Endothelial cell (in vitro differentiated cells): ENCODE measurements at places on chromosomes 2 and 18.

- DNase-seq: peak; percentile 80
- H3K27ac ChIP-seq: peak overlapping the region; percentile 99
- H3K27me3 ChIP-seq: peaks cover 2% of the 10 kb centered on the region
Measured at GRCh38 chr18:25298853-25299274, 53.1 kb downstream of the ZNF521 start.

GRCh38 chr18:74625157-74625556 lies 27.5 kb downstream of the ZNF407 start:
- no peaks in the 10 kb centered on the region for H3K4me1 ChIP-seq
- no peaks in the 10 kb centered on the region for H3K27me3 ChIP-seq
- no peaks in the 10 kb centered on the region for H3K36me3 ChIP-seq
- no peak overlapping the region for H3K4me3 ChIP-seq

GRCh38 chr2:134110532-134110931 lies 143.3 kb upstream of the MGAT5 start:
- no peak overlapping the region for H3K27ac ChIP-seq
- no peak for DNase-seq
- H3K27me3 ChIP-seq: peaks cover 1% of the 10 kb centered on the region
- H3K4me3 ChIP-seq: no peak overlapping the region

DNA sequence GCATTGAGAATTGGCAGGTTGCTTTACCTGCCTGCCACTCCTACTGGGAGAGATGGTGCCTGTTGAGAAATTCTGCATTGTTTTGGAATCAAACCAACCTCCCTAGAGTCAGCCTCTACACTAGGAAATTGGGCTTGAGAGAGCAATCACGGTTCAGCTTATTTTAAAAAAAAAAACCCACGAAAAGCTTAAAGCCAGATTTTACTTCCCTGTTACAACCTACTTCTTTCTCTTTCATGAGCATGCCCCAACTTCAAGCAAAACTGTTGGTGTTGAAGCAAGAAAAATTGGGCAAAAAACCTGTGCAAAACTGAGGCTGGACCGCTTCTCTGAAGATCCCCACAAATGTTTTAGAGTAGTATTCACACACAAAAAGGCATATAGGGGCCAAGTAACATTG lies 134.6 kb upstream of the ZEB2 start:
- peaks cover 3% of the 10 kb centered on the region for H3K27me3 ChIP-seq
- no peak for DNase-seq
- H3K4me1 ChIP-seq: peaks cover 2% of the 10 kb centered on the region
- H3K36me3 ChIP-seq: no peaks in the 10 kb centered on the region
- no peak overlapping the region for H3K27ac ChIP-seq

DNA sequence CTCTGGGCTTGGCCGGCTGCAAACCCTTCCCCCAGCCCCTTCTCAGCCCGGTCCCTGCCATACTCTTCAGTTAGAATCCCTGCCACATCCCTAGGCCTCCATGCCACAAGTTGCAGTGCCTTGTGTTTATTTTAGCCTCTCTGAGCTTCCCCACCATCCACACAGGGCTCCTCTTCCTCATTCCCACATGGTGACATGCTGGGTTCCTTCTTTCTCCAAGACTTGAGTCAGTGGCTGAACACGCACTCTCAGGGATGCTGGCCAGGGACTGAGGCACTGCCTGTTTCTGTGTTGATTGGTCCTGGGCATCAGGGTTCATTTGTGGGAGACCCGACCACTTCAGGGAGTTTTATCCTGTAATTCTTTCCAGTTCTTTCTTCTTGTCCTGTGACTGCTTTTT lies 56.3 kb downstream of the KCNS3 start:
- H3K27ac ChIP-seq: peak overlapping the region; percentile 91
- H3K4me1 ChIP-seq: peaks cover 29% of the 10 kb centered on the region
- H3K36me3 ChIP-seq: peaks cover 9% of the 10 kb centered on the region
- peak; percentile 7 for DNase-seq
- no peak overlapping the region for H3K4me3 ChIP-seq

GRCh38 chr18:63138436-63139340 lies 180.9 kb downstream of the BCL2 start:
- H3K4me1 ChIP-seq: peaks cover 57% of the 10 kb centered on the region
- peak overlapping the region; percentile 37 for H3K4me3 ChIP-seq
- peaks cover 12% of the 10 kb centered on the region for H3K27me3 ChIP-seq
- peaks cover 7% of the 10 kb centered on the region for H3K36me3 ChIP-seq
- DNase-seq: peak; percentile 54

DNA sequence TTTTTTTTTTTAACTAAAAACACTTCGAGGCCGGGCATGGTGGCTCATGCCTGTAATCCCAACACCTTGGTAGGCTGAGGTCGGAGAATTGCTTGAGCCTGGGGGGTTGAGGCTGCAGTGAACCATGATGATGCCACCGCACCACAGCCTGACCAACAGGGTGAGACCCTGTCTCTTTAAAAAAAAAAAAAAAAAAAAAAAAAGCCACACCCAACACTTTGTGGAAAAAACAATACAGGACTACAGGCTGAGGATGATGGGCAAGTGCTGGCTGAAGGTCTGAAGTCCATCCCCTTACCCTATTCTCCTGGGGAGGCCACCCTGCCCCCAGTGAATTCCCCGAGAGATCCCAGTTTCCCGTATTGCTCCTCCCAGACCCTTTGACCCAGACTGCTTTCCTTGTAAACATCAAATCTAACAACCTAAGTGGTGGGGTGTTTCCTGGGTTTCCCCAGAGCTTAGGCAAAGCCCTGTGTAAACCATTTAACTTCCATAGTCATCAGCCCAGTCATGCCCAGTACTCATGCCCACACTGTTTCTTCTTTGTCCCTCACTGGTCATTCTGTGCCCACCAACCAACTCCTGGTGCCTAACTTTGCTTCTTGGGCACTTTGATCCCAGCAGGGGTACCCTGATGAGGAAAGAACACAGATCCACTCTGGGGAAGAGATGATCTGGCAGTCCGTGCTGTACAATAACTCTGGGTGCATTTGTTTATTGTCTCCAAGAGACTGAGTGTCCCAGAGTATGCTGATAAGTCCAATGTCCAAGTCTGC lies 5.8 kb upstream of the TMEM37 start:
- H3K27me3 ChIP-seq: peaks cover 8% of the 10 kb centered on the region
- H3K4me3 ChIP-seq: no peak overlapping the region
- H3K36me3 ChIP-seq: peaks cover 6% of the 10 kb centered on the region
- no peak for DNase-seq

DNA sequence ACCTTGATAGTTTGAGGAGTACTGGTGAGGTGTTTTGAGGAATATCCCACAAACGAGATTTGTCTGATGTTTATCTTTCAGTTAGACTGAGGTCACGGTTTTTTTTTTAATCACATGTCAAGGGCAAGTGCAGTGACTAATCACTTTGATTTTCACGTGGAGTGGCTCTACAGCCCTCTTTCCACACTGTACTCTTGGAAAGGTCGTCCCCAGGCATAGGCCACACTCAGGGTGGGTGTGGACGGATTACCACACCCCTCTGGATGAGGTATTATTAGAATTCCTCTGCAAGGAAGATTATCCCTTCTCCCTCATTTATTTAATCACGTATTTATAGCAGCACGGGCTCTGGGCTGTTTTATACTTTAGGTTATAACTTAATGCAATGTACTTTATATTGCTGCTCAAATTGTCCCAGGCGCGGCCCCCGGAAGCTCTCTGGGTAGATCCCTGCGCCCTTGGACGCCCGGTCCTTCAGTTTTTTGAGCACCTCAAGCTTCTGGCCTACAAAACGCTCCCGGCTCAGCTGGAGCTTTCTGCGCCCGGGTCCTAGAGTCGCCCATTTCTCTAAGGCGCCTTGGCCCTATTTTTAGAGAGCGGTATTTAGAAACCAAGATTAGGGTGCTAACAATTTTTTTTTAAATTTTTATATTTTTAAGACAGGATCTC lies 515 bp upstream of the PLEKHB2 start:
- H3K27me3 ChIP-seq: peaks cover 4% of the 10 kb centered on the region
- DNase-seq: no peak
- peak overlapping the region; percentile 86 for H3K27ac ChIP-seq
- peaks cover 23% of the 10 kb centered on the region for H3K4me1 ChIP-seq
- H3K4me3 ChIP-seq: peak overlapping the region; percentile 99

DNA sequence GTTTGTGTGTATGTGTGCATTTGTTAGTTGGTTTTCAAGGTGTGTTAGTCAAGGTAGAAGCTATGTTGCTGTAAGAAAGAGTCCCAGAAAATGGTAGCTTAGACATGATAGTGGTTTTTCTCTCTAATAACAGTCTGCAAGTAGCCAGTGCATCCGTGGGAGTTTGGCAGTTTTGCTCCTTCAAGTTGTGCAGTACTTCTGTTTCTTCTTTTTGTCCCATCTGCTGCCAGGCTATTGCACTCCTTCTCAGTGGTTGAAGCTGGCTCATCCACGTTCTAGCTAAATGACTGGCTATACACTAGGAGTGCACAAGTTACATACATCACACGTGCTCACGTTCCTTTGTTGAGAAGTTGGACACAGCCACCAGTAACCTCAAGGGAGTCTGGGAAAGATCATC lies 134.7 kb downstream of the ASXL3 start:
- no peak overlapping the region for H3K27ac ChIP-seq
- no peaks in the 10 kb centered on the region for H3K36me3 ChIP-seq
- DNase-seq: no peak
- no peaks in the 10 kb centered on the region for H3K27me3 ChIP-seq
- no peak overlapping the region for H3K4me3 ChIP-seq
- H3K4me1 ChIP-seq: peaks cover 2% of the 10 kb centered on the region

GRCh38 chr18:13735681-13736080 lies 9.2 kb downstream of the RNMT start:
- H3K4me1 ChIP-seq: no peaks in the 10 kb centered on the region
- peaks cover 17% of the 10 kb centered on the region for H3K36me3 ChIP-seq
- DNase-seq: no peak
- no peak overlapping the region for H3K4me3 ChIP-seq

DNA sequence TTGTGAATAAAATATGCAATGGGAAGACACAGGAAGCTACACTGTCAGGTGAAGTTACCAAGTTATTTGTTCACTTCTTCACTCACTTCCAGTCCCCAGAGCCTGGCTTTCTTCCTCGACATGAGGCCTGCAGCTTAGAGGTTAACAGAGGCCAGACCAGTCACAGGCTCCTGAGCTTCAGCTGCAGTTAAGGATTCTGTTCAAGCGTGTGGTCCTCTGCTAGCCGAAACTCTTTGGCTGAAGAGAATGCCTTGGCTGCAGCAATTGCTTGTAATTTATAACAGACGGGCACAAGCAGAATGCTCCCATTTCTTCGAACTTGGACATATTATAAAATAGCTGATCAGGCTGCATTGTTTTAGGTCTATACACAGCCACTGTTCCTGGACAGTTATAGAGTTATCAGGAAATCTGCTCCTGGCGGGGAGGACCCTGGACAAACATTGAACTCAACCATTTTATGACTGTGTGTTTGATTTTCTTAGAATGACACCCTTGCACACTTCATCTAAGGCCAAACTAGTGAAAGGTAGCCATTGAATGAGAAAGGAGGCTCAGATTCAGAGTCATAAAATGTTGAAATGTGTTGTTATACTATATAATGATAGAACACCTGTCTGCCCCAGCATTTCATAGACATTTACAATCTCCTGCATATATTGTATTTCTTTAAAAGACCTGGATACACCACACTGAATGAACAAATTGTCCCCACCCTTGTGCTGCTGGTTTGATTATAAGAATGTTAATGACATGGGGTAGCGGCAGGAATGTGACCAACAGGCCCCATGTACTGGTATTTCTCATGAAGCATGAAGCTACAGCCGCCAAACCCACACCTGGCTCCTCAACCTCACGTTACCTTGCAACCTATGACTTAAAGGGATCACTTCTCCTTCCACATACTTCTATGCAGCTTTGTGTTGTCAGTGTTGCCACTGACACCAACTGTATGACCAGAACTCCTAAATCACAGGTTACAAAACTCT lies 153.6 kb downstream of the TDRD15 start:
- no peak overlapping the region for H3K27ac ChIP-seq
- peaks cover 6% of the 10 kb centered on the region for H3K4me1 ChIP-seq
- no peaks in the 10 kb centered on the region for H3K36me3 ChIP-seq

DNA sequence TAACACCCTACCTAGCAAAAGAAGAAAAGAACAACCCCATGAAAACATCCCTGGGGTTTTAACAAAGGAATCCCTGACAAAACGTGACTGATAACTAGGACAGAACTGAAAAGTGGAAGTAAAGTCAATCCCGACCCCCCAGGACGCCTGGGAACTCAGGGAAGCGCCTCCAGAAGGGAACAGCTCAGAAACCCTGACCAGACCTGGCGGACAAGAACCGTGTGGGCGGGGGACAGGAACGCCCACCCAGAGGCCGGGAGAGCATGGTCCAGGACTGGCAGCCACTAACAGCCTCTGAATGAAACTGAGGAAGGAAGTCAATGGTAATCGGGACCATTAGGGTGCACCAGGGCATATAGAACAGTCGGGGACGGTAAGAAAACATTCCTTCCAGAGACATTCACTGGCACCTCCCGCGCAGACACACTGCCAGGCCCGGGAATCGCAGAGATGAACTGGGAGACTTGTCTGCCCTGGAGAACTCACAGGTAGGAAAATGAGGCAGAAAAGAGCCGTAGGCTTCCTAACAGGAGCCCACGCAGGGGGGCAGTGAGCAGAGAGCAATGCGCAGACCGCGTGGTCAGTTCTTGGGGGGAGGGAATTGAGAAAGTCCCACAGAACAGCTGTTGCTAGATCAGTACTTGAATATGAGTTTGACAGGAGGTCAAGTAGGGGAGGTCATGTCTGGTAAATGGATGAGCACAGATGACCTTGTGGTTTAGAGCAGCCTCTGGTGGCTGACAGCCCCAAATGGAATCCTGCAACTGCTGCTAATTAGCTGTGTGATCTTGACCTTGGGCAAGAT lies 1.3 kb upstream of the TBC1D8 start:
- H3K4me3 ChIP-seq: peak overlapping the region; percentile 76
- H3K4me1 ChIP-seq: peaks cover 43% of the 10 kb centered on the region
- H3K27ac ChIP-seq: peak overlapping the region; percentile 64
- DNase-seq: peak; percentile 38

DNA sequence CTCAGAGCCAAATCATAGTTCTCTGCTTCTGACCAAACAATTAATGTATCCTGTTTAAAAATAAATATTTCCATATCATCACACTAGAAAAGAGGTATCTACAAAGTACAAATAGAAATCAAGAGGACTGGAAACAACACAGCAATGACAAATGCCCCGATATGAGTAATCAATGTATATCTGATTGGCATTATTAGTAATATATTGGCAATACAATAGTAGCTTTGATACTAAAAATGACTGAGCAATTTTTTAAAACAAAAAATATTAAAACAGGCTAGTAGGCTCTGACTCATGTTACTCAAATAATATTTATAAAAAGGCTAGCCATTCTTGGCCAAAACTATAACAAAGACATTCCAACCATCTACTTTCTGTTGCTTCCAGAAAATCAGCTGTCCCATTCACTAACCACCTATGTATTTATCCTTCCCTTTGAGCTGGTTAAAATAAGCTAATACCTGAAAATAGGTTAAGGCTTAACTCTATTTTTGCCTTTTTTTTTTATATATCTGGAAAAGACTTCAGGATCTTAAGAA lies 13.3 kb downstream of the PPP4R3B start:
- no peaks in the 10 kb centered on the region for H3K27me3 ChIP-seq
- peaks cover 13% of the 10 kb centered on the region for H3K36me3 ChIP-seq
- no peak for DNase-seq
- no peak overlapping the region for H3K4me3 ChIP-seq
